NCI-H460 (cell line): ENCODE measurements at places on chromosomes 5 and 9. TPM values are rescaled to one million over a fixed set of nuclear protein-coding genes. Genes with fewer than 3 reads are reported as not detected.
A peak's percentile ranks its signal among the peaks of the same experiment; 100 is the strongest.

GRCh38 chr5:179533024-179533423 lies 17.3 kb upstream of the RUFY1 start:
- no peak for DNase-seq

DNA sequence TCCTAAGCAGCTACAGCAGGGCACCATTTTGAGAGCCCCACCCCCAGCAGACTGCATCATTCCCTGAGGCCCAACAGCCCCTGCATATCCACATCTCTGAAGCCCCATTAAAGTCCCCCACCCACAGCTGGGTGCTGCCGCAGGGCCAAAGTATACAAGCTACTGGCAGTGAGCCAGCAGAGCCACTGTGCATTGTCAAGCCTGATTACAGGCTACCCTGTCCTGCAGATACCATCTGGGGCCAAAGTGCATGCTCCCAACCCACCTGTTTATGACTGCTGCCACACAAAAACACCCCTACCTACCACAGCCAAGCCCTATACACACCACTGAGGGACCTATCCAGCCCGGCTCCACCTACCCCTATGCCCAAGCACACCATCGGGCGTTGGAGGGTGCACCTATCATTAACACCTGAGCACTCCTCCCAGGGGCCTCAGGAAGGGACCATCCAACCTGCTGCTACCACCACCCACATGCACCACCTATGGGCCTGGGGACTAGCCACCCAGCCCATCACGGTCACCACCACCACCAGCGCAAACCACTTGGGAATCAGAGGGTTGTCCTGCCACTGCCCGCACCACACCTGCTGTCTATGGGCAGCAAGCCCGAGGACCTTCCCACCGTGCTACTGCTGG lies 105.0 kb downstream of the PLPP1 start:
- no peak for DNase-seq

PTGR1 gene
- total RNA-seq: 328 and 351 TPM in 2 replicates

DNA sequence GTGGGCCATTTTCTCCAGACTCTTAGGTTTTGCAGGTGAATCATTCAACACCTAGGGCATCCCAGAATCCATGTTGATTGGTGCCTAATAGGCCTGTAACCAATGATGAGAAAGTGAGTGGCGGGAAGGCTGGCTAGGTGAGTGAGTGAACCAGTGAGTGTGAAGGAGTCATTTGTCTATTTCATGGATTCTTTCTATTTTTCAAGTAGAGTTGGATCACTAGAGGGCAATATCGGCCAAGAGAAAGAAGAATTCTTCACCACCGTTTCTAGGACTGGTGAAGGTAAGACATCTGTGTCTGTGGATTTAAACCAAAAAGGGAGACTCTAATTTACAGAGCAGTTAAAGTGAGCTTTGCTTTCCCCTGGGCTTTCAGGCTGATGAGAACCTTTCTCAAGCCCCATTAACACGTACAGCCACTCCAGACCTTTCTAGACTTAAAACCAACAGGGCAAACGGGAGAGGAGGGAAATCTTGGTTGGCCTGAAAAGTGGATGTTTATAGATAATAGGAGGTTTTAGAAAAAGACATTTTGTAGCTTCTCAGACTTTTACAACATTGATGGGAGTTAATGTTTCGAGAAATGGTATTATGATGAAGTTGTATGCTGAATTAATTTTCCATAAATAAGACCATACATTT lies 114.3 kb upstream of the IL12B start:
- DNase-seq: peak; percentile 49

DNA sequence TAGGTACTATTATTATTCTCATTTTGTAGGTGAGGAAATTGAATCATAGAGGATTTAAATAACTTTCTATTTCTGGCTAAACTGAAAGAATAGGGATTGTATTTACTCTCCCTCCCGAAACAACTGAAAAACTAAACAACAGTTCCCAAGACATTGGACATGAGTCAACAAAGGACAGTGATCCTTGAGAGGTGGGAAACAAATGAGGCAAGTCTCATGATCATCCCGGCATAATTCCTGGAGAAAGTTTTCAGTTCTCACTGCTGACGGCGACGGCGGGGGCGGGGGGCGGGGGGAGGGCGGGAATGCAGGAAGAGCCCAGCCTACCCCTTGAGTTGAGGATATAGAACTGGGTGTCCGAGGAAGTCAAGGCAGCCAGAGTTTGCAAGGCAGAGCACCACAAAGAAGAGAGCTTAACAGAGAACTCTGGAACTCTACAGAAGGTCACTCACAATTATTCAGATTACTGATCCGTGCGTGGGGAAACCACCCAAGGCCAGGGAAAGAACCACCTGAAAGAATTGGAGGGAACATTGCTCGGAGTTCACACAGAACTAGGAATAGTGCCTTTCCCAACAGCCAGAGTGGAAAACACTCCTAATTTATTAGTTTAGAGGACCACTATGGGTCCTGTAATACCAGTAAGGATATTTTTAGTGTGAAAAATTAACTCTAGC lies 27.4 kb upstream of the WHRN start:
- DNase-seq: no peak
